ENCODE measurements at places on chromosomes 2 and 18. TPM values are rescaled to one million over a fixed set of nuclear protein-coding genes. Genes with fewer than 3 reads are reported as not detected.

ZNF385B gene
- total RNA-seq = 5.8 TPM

- no peak for DNase-seq
Observed at GRCh38 chr2:123791684-123792083, 233.4 kb upstream of the CNTNAP5 start.

SAG gene
- not detected for total RNA-seq

GRCh38 chr2:49270091-49270490, 115.8 kb upstream of the FSHR start:
- DNase-seq = no peak

SLC9A4 gene
- total RNA-seq = not detected

DNA sequence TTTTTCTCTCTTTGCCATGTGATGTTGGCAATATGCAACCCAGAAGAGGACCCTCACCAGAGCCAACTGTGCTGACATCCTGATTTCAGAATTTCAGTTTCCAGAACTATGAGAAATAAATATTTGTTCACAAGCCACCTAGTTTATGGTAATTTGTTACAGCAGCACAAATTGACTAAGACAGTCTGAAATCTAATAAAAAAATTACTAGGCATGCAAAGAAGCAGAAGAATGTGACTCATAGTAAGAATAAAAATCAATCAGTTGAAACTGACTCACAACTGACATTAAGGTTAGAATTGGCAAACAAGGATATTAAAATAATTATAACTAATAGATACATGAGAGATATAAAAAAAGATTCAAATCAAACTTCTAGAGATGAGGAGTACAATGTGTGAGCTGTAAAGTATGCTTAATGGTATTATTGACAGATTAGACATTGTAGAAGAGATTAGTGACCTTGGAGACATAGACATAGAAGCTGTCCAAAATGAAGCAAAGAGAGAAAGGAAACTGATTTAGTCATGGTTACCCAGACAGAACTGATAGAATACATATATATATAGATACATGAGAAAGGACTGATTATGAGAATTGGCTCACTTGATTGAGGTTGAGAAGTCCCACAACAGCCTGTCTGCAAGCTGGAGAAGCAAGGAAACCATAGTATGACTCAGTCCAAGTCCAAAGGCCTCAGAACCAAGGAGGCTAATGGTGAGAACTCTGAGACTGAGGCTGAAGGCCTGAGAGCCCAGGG, 27.8 kb upstream of the TTC39C start:
- DNase-seq = no peak

Data from right lobe of liver (tissue), 6 donors.